GM13977 (cell line): ENCODE measurements at places on chromosomes 2 and 18.

GRCh38 chr2:181242262-181242661, 214.9 kb upstream of the ITGA4 start:
- no peak for DNase-seq

- DNase-seq = no peak
Measured at GRCh38 chr2:139374296-139374850, 594.2 kb upstream of the NXPH2 start.

GRCh38 chr2:155145758-155146229, 447.3 kb downstream of the KCNJ3 start:
- DNase-seq = peak; percentile 36

DNA sequence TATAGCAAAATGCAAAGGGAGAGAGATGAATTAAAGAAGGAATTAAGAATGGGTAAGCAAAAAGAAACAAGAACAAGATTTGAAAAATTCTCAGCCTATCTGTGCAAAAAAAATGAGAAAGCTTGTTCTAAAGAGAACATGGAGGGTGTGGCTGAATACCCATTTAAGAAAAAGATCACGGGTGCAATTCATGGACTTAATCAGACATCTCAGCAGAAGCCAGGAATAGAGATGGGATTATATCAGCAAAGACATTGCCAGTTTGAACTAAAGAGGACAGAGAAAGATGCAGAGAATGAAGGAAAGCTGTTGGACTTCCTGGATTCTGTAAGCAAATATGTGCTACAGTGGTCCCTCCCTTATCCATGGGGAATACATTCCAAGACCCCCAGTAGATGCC, 115.6 kb downstream of the RTTN start:
- DNase-seq = no peak

- no peak for DNase-seq
Measured at GRCh38 chr2:108908713-108909070, 80.3 kb downstream of the EDAR start.

DNA sequence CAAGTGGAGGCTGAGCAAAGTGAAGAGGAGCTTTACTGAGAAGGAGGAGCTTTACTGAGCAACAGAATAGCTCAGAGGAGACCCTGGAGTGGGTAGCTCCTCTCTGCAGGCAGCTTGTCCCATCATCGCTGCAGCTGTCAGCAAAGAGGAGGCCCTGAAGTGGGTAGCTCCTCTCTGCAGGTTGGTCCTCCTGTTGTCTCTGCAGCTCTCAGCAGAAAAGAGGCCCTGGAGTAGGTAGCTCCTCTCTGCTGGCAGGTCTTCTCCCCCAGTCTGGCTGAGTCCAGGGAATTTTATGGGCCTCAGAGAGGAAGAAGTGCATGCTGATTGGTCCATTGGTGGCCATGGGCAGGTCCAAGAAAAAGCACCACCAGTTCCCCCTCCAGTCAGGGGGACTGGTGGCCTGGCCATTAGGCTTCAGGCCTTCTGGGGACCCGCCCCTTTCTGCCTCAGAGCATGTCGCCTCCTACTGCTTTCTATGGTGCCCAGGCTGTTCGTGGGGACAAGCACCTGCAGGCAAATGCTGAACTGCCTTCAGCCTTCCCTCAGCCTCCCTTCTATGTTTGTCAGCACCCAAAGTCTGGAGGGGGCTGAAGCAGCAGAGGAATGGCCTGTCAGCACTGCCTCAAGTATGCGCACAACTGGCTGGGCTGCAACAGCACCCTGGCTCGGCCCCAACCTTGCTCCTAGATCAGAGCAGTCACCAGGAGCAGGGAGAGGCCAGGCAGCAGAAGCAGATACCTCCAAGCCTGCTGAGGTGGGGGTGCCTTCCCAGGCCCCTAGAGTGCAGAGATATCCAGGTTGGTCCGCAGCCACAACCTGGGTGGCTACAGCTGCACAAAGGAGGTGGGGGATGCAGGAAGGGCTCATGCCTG, 5.9 kb downstream of the ZSCAN30 start:
- no peak for DNase-seq
